Left lung (tissue), 14 donors: ENCODE measurements at places on chromosomes 11 and 22. TPM values are rescaled to one million over a fixed set of nuclear protein-coding genes. Genes with fewer than 3 reads are reported as not detected.

- DNase-seq, result no peak
Observed at GRCh38 chr11:117396970-117397369, 69.3 kb downstream of the CEP164 start.

GRCh38 chr11:64759722-64760719 lies at the start of gene PYGM:
PYGM (minus strand) TSS chr11:64759974; CDS start chr11:64759898, 76 bp downstream.
- peak; percentile 59 for DNase-seq

DNA sequence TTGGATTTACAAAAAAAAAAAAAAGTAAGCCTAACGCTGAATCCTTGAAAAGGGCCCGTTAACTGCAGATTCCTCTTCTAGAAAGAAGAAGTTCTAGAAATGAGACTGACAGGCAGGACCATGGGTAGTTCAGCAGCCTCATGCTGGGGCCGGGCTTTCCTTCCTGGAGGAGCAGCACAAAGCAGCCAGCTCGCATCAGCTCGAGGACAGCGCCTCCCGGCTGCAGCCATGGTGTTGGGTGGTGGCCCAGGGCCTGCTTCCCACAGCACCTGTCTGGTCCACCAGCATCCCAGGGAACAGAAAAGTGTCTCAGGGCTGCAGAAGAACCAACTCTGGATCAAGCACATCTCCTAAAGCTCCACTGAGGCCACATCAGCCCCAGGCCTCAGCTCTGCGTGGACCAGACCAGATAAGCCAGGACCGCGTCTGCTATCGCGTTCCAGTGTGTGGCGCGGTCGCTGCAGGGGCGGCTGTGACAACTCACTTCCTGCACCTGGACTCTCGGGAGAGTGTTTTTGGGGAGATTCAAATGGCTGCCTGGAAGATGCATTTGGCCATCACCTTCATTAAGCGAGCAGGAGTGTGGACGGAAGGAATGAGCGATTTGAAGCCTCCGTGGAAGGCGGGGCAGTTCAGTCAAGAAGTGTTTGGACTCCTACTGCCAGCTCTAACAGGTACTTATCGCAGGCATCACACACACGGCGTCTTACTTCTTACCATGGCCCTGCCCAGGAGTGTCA lies 53.5 kb downstream of the MYH9 start:
- peak; percentile 88 for DNase-seq

- peak; percentile 45 for DNase-seq
Observed at GRCh38 chr11:71433648-71434450, 14.3 kb downstream of the DHCR7 start.

GRCh38 chr11:66011239-66011784 lies 496 bp upstream of the CST6 start:
- DNase-seq, result peak; percentile 42

DNA sequence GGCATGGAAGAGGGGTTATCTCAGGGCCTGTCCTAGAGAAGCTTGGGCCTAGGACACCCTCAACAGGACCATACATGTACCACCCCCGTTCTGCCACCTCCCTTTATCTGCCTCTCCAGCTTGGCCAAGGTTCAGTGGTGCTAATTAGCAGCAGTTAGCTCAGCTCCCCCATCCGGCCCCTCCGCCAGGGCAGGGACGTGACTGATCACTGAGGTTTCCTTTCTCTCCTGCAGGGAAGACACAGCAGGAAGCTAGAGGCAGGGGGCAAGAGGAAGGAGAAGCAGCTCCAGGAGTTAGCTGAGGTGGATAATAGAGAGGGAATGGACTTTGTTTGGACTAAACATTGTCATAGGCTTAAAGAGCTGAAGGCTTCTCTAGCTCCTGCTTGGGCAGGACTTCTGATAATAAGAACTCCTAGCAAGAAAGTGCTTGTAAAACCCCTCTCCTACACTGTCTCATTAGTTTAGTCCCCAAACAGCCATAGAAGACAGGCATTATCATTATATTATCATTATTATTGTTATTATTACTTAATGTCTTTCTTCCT lies 53.8 kb downstream of the BUD13 start:
- DNase-seq, result no peak

GRCh38 chr11:38446336-38446735 lies 1848.3 kb upstream of the RAG2 start:
- no peak for DNase-seq

DNA sequence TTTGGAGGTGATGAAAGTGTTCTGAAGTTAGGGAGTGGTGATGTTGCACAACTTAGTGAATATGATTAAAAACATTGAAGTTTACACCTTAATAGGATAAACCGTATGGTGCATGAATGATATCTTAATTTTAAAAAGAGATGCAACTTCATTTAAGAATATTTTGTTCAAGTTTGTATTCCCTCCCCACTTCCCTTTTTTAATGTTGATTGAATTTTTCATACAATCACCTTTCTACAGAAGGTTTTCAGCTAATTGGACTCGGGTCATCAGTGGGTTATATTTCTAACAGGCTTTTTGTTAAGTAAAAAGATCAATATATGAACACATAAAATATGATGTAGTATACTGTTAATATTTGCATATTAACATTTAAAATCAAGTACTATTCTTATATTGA lies 72.6 kb downstream of the DDIAS start:
- no peak for DNase-seq

- DNase-seq, result no peak
Observed at GRCh38 chr11:68269414-68270081, 2.2 kb downstream of the C11orf24 start.

- no peak for DNase-seq
Observed at GRCh38 chr22:48337957-48338792, 1489.5 kb downstream of the BRD1 start.

GRCh38 chr11:87536565-87536964 lies 498.8 kb downstream of the TMEM135 start:
- DNase-seq, result no peak

DNA sequence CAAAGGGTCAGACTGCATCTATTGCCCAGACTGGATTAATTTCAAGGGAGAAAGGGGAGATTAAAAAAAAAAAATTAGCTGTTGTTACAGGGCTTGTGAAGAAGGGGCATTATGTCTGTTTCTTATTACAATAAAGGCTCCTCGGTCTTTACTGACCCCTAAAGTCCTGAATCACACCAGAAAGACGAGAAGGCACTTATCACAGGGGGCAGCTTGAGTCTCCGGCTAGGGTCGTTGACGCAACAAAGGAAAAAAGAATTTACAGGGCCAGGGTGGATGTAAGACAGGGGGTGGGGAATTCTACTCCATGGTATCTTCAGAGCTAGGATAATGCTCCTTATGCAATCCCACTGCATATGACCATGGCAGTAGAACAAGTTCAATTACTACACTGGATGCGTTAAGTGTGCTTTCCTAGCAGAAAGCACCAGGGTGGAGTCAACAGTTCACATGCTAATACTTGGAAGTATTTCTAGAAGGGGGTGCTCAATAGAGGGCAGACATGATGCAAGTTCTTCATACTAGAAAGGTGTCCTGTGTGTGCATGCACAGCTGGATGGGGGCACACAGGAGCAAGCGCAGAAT lies 16.5 kb downstream of the DDX17 start:
- no peak for DNase-seq

DNA sequence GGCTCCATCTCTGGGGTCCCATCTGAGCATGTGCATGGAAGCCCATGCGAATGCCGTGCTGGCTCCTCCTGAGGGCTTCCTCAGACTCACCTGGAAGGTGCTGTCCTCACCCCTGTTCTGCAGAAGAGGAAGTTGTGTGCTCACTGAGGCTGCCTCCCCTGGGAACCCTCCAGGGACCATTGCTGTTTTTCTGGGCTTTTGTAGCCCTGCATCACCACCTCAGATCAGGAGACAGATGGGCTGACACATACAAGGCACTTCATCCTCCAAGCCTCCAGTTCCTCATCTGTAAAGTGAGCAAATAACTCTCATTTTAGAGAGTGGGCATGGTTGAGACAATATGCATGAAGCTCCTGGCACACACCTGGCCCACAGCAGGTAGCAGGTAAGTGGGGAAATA lies 12.1 kb upstream of the LRRC32 start:
- DNase-seq, result no peak

DNA sequence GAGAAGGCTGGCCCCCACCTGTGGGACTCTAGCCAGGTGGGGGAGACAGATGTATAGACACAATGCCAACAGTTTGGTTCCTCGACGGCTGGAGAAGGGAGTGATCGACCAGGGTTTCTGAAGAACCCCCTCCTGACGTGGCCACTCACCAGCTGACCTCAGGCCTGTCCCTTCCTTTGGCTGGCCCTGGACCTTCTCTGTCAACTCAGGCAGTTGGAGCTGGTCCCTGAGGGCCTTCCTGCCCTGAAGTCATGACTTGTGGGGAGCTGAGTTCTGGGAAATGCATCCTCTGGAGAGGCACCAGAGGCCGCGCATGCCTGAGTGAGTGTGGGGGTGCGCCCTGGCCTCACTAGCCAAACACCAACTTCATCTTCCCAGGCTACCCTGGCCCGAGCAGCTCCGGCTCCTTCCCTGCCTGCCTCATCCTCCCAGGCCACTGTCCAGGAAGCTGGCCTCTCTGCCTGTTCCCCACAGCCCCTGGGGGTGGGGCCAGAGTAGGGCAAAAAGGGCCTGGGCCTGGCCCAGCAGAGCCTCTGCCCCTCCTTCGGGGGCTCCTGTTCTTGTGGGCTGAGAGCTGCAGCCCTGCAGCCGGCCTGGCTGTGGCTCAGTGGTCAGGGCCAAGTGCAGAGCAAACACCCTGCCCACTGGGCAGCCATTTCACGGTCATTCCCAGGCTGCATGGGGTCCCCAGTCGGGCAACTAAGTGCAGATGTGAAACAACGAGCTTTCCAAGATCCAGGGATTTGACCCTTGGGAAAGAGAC lies 23.6 kb downstream of the TXN2 start:
- DNase-seq, result no peak

DNA sequence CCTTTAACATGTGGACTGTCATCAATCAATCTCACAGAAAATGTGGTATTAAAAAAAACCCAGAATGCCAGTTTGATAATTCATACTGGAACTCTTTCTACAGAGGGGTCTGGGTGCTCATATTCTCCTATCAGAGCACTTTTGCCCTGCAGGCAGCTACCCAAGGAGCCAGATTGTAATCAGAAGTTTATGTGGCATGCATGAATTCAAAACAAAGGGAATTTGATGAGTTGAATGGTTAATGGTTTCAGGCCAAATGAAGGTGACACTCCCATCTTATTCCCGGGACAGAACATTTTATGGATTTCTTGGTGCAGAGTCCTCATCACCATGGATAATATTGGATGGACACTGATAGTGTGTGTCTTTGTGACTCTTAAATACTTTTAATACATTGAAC lies 38.4 kb upstream of the CLPB start:
- no peak for DNase-seq

GRCh38 chr22:38336699-38337098 lies 19.5 kb upstream of the CSNK1E start:
- no peak for DNase-seq

GRCh38 chr11:62902932-62903331 lies 18.2 kb downstream of the CHRM1 start:
- DNase-seq, result no peak

DNA sequence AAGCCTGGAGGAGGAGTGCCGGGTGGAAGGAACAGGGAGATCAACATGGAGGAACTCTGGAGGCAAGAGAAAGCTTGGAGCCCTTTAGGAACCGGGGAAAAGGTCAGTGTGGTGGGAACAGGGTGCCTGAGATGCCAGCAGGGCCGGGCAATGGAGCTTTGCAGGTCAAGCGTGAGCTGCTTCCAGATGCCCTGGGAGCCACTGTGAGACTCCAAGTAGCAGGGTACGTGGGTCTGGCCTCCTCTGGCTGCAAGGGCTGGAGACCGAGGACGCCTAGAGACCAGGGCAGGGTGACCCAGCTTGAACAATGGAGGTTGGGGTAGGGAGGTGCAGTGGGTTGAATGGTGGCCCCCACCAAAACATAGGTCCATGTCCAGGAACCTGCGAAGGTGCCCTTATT lies 15.6 kb upstream of the EMID1 start:
- no peak for DNase-seq

- DNase-seq, result no peak
Observed at GRCh38 chr11:114893329-114893728, 215.0 kb downstream of the NXPE2 start.

GRCh38 chr11:102560555-102561011 lies 30.0 kb upstream of the MMP7 start:
- DNase-seq, result no peak

DNA sequence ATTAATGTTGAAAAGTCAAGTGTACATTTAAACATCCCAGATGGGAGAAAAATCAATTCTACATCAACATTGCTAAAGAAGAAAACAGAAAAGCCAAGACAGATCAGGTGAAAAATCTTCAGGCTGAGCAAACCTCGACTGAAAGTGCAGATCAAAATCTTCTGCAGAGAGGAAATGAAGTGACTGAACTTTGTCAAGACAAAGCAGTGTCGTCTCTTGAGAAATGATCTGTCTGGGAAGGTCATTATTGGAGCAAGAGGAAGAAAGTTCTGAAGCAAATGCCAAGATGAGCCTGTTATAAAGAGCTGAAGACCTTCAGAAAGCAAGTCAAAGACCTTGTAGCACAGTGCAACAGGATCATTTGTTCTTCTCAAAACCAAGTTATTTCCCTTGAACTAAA lies 5.8 kb upstream of the PLEKHB1 start:
- no peak for DNase-seq

GRCh38 chr11:60127311-60127811 lies 38.9 kb downstream of the MS4A2 start:
- DNase-seq, result no peak

DNA sequence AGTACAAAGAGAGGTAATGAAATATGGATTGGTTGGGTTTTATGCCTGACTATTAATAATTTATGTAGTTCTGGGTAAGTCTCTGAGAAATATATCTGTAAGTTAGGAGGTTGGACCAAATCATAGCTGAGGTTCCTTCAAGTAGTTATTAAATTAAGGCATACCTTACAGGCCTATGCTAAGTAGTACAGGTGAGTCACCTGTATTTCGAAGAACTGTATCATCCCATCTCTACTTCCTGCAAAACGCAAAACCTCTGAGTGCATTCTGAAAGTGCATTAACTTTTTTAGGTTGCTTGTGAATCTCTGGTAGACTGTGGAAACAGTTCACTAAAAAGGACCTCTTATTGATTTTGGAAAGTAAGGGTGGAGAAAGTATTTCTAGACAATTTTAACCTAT lies 37.1 kb downstream of the APOL5 start:
- DNase-seq, result no peak

- DNase-seq, result no peak
Observed at GRCh38 chr11:87236368-87236767, 198.6 kb downstream of the TMEM135 start.

GRCh38 chr11:23399995-23400394 lies 539.7 kb upstream of the CCDC179 start:
- no peak for DNase-seq

The SLCO2B1 gene
- 28.4 TPM for polyA plus RNA-seq

The SLC29A2 gene
- polyA plus RNA-seq, result 10.0 TPM

The TTLL1 gene
- 19.0 TPM for polyA plus RNA-seq

The FXYD6 gene
- 188 TPM for polyA plus RNA-seq

The MRGPRX3 gene
- not detected for polyA plus RNA-seq

The C11orf86 gene
- not detected for polyA plus RNA-seq

The C11orf91 gene
- polyA plus RNA-seq, result not detected

The TMEM109 gene
- 92.1 TPM for polyA plus RNA-seq

The GAB4 gene
- polyA plus RNA-seq, result not detected

The C1QTNF5 gene
- 39.7 TPM for polyA plus RNA-seq

The PTPRCAP gene
- 3.0 TPM for polyA plus RNA-seq

The SLC25A18 gene
- polyA plus RNA-seq, result 0.48 TPM

The LRRC4C gene
- 3.4 TPM for polyA plus RNA-seq

The APOBEC3F gene
- polyA plus RNA-seq, result 13.5 TPM

The MS4A4A gene
- 7.4 TPM for polyA plus RNA-seq

The GNAZ gene
- polyA plus RNA-seq, result 3.1 TPM
